Kasumi-1 (cell line): ENCODE measurements at places on chromosomes 4 and X.

- DNase-seq: no peak
These were observed 5.3 kb downstream of the PLXNB3 start for GRCh38 chrX:153769158-153769864.

GRCh38 chrX:17098516-17099247 is 152.2 kb downstream of the REPS2 start:
- no peak for DNase-seq

DNA sequence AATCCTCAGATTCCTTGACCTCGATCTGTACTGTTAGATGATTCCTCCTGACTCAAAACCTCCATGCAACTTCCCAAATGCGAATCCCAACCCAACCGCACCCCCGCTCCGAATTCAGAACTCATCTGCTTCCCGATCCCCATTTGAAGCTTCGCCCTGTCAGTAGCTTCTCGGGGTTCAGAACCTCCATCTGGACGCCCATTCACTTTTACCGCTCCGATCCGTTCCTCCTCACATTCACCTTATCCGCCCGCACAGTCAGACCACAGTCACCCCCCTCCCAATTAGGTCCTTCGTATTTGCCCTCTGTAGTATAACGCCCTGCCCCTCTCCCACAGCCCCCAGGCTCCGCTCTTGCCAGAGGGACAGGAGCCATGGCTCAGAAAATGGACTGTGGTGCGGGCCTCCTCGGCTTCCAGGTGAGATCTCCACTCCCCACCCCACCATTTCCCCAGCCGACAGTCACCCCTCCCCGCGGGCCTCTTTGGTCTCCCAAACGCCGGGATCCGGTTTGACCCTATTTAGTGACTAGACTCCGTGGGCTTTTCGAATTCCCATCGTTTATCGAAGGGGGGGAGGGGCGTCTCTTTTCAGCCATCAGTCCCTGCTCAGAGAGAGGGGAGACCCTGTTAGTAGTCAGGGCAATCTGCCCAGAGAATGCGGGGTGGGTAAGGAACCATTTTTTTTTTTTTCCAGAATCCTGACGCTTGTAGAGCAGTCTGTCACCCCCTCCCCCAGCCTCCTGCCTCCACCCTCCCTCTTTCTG is 691 bp downstream of the MAGED1 start:
- no peak for DNase-seq

- peak; percentile 86 for DNase-seq
These were observed 188.0 kb downstream of the STIM2 start for GRCh38 chr4:27048429-27049238.

DNA sequence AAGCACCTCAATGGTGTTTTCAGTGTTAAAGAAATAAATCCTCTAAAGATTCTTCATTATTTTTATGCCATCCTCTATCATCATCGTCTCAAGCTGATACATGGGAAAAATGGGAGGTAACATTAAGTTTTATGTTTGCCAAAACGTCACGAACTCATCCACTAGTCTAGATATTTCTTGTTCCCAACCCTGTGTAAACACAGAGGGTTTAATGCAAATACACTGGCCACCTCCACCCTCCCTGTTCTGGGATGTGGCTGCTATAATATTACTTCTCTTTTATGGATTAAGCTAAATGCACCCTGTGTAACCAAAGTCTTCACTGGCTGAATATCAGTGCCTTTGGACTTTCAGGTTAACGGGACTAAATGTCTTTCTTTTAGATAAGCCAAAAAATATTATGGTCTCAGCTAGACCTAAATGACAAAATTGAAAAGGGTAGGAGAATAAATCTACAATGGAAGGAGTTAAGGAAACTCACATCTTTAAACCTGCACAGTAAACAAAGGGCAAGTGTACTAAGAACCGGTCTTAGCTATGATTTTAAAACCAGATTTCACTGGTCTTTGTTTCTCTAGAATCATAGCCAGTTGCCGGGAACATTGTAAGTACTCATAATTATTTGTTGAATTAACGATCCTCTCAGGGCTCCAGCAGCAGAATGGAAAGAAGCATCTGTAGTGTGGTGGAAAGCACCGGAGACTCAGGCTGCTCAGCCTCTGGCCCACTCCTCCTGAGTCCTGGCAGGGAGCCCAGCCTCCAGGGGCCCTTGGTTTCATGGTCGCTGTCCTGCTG is 103.5 kb upstream of the NOCT start:
- DNase-seq: no peak

DNA sequence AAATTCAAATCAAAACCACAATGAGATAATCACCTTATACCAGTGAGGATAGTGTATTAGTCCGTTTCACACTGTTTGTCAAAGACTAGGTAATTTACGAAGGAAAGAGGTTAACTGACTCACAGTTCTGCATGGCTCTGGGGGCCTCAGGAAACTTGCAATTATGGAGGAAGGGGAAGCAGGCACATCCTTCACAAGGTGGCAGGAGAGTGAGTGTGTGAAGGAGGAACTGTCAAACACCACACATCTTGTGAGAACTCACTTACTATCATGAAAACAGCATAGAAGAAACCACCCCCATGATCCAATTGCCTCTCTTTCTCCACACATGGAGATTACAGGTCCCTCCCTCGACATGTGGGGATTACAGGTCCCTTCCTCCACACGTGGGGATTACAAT is 54.7 kb upstream of the TRPC5 start:
- peak; percentile 28 for DNase-seq

GRCh38 chr4:157824021-157824420 is 348.8 kb downstream of the GASK1B start:
- DNase-seq: no peak

DNA sequence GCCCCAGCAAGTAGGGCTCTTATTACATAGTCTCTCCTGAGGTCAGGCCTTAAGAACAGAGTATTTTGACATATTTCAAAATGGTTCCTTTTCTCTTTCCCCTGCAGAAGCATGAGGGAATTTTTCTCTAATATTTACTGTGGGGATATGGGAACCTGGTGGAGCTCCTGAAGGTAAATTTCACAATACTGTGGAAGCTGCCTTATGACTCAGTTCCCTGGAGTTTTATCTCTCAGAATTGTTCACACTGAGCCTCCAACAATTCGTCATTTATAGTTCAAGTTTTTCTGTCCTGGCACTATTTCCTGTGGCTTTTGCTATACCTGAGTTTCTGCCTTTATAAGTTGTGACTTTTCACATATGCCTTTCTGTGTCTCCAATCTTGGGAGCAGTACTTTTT is 607.2 kb upstream of the NDST4 start:
- no peak for DNase-seq

- no peak for DNase-seq
These were observed 34.2 kb upstream of the SLIT2 start for GRCh38 chr4:20217521-20217920.

DNA sequence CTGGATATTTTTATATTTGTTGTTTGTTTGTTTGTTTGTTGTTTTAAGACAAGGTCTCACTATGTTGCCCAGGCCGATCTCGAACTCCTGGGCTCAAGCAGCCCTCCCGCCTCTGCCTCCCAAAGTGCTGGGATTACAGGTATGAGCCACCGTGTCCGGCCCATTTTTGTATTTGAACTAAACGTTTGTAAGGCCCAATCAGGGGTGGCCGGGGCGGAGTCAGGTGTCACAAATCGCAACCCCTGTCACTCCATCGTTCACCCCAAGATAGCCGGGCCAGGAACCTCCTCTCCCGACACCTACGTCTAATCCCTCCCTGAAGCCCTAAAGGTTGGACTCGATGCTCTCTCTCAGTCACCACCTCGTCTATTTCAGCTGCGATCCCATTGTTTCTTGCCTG is 722 bp upstream of the EFHC2 start:
- DNase-seq: peak; percentile 15

GRCh38 chr4:183729430-183730328 is 70.6 kb downstream of the TRAPPC11 start:
- DNase-seq: no peak

DNA sequence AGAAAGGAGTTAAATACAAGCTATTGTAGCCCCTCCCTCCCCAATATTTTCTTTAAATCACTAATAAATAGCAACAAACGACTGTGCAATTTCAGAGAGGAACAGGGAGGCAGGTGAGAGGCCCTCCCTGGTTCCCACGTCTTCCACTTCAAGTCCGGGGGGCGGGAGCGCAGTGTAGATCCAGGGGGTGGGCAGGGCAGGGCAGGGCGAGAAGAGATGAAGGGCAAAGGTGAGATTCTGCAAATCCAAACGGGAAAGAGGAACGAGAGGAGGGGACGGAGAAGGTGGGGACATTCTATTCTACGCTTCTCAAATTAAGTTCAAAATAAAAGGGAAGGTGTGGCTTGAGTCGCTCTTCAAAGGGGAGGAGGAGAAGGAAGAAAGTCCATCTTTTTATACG is 6.8 kb downstream of the NKX6-1 start:
- peak; percentile 4 for DNase-seq

DNA sequence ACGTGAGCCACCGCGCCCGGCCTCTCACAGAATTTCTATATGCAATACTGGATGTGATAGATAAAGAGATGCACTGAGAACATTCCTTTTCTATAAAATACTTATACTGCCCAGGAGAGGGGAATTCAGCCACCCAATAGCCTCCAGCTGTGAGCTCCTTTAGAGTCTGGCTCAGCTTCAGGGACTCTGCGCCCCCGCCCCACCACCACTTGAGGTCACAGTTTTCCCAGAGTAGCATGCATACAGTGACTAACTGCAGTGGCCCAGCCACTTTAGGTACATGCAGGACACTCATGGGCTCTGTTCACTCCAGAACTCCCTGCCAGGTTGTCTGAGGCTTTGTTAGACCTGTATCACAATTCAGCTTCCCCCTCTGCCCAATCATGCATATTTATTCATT is 144.4 kb upstream of the TET2 start:
- DNase-seq: no peak

- DNase-seq: peak; percentile 0
These were observed 262.8 kb upstream of the VCX start for GRCh38 chrX:7580127-7580526.

- DNase-seq: no peak
These were observed 98.7 kb upstream of the GRIA3 start for GRCh38 chrX:123085311-123085940.

DNA sequence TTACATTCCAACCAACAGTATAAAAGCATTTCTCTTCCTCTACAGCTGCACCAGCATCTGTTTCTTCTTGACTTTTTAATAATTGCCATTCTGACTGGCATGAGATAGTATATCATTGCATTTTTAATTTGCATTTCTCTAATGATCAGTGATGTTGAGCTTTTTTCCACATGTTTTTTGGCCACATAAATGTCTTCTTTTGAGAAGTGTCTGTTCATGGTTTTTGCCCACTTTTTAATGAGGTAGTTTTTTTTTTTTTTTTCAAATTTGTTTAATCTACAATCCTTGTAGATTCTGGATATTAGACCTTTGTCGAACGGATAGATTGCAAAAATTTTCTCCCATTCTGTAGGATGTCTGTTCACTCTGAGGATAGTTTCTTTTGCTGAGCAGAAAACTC is 39.5 kb upstream of the TBC1D19 start:
- DNase-seq: no peak

- DNase-seq: no peak
These were observed 17.9 kb upstream of the PDE5A start for GRCh38 chr4:119646347-119647071.

DNA sequence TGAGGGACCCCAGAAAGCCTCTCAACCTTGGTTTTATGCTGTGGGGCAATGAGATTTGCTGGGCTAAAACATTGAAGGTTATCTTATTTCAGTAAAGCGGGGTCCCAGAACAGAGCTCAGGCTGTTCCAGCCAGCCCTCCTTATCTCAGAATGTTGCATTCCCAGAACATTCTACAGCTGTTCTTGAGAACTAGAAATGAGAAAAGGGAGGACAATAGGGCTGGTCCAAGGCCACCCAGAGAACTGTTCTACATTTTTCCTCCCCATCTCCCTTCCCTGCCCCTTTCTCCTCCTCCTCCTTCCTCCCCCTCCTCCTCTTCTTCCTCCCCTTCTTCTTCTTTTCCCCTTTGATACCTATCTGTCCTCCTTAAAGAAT is 70.4 kb upstream of the SLC7A11 start:
- no peak for DNase-seq

GRCh38 chr4:17400686-17401085 is 111.2 kb downstream of the QDPR start:
- no peak for DNase-seq

GRCh38 chr4:7559741-7560395 is 125.1 kb upstream of the PSAPL1 start:
- no peak for DNase-seq

DNA sequence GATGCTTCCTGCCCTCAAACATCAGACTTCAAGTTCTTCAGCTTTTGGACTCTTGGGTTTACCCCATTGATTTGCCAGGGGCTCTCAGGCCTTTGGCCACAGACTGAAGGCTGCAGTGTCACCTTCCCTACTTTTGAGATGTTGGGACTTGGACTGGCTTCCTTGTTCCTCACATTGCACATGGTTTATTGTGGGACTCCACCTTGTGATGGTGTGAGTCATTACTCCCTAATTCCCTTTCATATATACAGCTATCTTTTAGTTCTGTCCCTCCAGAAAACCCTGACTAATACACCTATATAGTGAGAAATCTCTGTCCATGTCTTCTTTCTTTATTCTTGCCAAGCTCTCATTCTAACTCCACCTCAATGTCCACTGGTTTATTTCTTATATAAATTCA is 736.9 kb upstream of the HS3ST1 start:
- no peak for DNase-seq

DNA sequence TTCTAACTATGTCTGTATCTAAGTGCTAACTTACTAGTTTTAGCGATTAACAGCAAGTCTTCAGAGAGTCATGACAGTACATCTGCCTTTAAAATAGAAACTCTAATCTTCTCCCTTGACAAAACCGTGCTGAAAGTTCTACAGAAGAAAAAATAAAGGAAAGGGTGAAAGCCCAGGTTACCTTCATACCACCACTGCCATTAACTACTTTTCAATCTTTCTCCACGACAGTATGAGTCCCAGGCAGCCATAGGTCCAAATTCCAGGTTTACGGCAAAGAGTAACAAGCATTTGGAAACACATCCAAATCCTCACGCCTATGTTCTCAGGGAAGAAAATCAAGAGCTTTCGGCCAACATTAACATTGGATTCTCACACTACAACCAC is 12.4 kb upstream of the ZCCHC13 start:
- DNase-seq: no peak

- no peak for DNase-seq
These were observed 90.9 kb upstream of the TLR2 start for GRCh38 chr4:153593161-153593560.

DNA sequence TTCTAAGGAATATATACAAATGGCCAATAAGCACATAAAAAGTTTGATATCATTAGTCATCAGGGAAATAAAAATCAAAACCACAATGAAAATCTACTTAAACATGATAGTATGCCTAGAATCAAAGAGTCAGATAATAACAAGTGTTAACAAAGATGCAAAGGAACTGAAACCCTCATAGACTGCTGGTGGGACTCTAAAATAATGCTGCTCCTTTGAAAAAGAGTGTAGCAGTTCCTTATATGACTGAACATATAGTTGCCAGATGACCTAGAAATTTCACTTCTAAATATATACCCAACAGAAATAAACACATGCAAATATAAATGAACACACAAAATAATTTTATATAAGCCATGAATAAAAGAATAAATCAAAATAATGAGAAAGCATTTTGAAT is 205.1 kb upstream of the CTSO start:
- no peak for DNase-seq

- no peak for DNase-seq
These were observed 31.3 kb upstream of the DDX53 start for GRCh38 chrX:22968494-22968893.
